GM12865 (cell line): ENCODE measurements at places on chromosomes 13 and 19.
A peak's percentile ranks its signal among the peaks of the same experiment; 100 is the strongest.

GRCh38 chr13:21010621-21011020, 50.8 kb downstream of the LATS2 start:
- peak; percentile 30 for DNase-seq

GRCh38 chr13:97215325-97215724, 6.8 kb upstream of the MBNL2 start:
- DNase-seq: no peak

- DNase-seq: no peak
Measured at GRCh38 chr19:47587295-47587694, 14.3 kb upstream of the ZNF541 start.

- no peak for DNase-seq
Measured at GRCh38 chr13:98239162-98240076, 62.4 kb upstream of the RNF113B start.

DNA sequence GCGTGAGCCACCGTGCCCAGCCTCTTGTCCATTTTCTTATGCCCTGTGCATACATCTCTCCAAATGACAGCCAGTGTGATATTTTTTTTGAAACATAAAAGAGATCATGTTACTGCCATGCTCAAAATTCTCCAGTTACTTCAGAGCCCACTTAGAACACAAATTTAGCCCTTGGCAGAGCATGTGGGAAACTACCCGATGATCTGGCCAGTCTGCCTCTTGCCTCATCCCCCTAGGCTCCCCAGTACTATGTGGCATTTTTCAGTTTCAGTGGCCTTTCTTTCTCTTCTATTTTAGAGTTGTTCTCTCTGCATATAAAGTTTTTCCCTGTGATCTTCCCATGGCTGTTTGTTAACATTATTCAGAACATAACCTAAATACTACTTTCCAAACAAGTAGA, 323.0 kb downstream of the GPC5 start:
- no peak for DNase-seq
